ENCODE measurements at places on chromosomes 3 and 15. TPM values are rescaled to one million over a fixed set of nuclear protein-coding genes. Genes with fewer than 3 reads are reported as not detected.

Gene GOLGA6L7
- not detected for total RNA-seq

Gene MORC1
- total RNA-seq = not detected

Gene CLDN11
- total RNA-seq = 0.46 TPM

Gene SERINC4
- total RNA-seq = 0.14 TPM

Measured in pancreas (tissue), 10 donors.